ENCODE measurements at places on chromosomes 7 and 10. TPM values are rescaled to one million over a fixed set of nuclear protein-coding genes. Genes with fewer than 3 reads are reported as not detected.

DNA sequence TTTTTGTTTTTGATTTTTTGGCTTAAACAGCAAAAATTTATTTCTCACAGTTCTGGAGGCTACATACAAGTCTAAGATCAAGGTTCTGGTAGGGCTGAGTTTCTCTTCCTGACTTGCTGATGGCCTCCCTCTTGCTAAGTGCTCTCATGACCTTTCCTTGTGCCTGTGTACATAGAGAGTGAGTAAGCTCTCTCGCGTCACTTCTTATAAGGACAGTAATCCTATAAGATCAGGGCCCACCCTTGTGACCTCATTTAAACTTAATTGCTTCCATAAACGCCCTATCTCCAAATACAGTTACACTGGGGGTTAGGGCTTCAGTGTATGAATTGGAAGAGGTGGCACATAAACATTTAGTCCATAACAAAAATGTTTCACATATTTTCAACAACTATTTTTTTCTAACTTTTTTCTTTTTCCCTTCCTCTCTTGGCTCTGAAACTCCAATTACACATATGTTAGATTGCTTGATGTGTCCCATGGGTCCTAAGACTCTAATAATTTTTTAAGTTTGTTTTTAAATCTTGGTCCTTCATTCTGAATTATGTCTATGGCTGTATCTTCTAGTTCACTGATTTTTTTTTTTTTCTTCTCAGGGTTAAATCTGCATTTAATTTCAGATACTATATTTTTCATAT is 149.8 kb downstream of the HBP1 start:
- no peak overlapping the region for H3K4me3 ChIP-seq
- H3K27me3 ChIP-seq: no peaks in the 10 kb centered on the region
- no peaks in the 10 kb centered on the region for H3K36me3 ChIP-seq
- no peak overlapping the region for H3K27ac ChIP-seq

- no peaks in the 10 kb centered on the region for H3K4me1 ChIP-seq
- no peak for DNase-seq
- no peaks in the 10 kb centered on the region for H3K27me3 ChIP-seq
- no peak overlapping the region for H3K4me3 ChIP-seq
Observed at GRCh38 chr10:60910543-60910942, 33.4 kb downstream of the RHOBTB1 start.

The HDAC9 gene
- total RNA-seq: 6.0 TPM

DNA sequence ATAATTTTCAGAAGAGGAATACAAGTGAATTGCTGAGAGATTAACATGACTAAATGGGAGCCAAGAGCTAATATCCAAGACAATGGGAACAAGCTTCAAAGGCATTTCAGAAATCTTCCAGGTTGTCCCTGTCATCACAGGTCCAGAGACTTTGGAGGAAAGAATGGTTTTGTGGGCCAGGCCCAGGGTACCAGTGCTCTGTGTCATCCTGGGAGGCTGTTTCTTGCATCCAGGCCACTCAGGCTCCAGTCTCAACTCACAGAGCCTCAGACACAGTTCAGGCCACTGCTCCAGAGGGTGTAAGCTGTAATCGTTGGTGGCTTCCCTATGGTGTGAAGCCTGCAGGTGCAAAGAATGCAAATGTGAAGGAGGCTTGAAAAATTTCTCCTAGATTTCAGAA is 170.4 kb upstream of the NRG3 start:
- DNase-seq: no peak
- no peaks in the 10 kb centered on the region for H3K27me3 ChIP-seq
- no peaks in the 10 kb centered on the region for H3K4me1 ChIP-seq
- H3K36me3 ChIP-seq: no peaks in the 10 kb centered on the region

DNA sequence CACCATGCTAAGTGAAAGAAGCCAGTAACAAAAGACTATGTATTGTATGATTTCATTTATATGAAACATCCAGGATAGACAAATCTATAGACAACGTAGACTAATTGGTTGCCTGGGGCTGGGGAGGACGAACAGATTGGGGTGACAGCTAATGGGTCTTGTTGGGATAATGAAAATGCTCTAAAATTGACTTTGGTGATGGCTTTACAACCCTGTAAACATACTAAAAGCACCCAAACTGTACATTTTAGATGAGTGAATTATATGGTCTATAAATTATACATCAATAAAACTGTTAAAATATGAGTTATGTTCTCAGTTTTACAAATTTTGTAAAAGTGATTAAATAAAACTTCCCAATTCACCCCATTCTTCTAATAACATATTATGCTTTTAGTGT is 261.5 kb downstream of the ELMO1 start:
- no peaks in the 10 kb centered on the region for H3K27me3 ChIP-seq
- no peak overlapping the region for H3K4me3 ChIP-seq
- peaks cover 3% of the 10 kb centered on the region for H3K36me3 ChIP-seq
- DNase-seq: no peak
- H3K4me1 ChIP-seq: no peaks in the 10 kb centered on the region

DNA sequence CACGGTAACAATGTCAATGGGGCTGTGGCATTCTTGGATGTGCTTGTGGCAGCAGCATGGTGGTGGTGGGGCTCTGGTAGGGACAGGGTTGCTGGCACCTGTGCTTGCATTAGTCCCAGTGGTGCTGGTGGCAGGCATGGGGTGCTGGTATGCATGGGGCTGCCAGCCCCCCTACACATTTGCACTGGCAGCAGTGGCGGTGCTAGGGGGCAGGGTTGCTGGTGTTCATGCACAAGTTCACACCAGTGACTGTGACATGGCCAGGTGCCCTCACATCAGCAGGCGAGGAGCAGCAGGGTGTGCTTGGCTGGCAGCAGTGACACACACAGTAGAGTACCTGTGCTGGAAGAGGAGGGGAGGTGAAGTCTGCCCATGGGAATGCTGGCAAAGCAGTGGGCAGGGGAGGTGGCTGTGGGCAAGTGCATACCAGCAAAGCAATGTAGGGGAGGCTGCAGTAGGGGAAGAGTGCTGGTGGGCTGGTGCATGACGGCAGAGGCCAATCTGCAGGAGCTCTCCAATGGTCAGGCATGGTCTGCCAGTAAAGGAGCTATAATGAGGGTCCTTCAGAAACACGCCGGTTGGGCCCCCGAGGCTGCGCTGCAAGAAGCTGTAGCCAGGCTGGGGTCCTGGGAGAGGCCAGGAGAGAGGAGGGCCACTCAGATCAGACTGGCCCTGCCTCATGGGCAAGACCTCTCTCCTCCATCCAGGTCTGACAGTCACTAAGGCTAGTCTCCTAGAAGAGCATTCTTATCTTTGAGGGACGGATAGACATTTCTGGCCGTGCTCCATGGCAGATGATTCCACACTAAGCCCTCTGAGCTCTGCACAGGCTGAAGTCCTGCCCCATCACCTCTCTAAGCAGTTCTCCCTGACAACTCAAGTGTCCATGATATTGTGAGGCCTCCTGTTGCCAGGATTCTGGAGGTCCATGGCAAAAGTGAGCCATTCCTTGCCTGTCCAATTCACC is 406.4 kb downstream of the SEMA3D start:
- no peak overlapping the region for H3K4me3 ChIP-seq
- H3K4me1 ChIP-seq: no peaks in the 10 kb centered on the region
- H3K27me3 ChIP-seq: no peaks in the 10 kb centered on the region

The SORCS1 gene
- 0.53 TPM for total RNA-seq

The IQUB gene
- not detected for total RNA-seq

The GRM8 gene
- total RNA-seq: not detected

GRCh38 chr10:128337860-128338378 is 211.7 kb upstream of the MKI67 start:
- no peaks in the 10 kb centered on the region for H3K36me3 ChIP-seq
- no peak overlapping the region for H3K4me3 ChIP-seq
- no peaks in the 10 kb centered on the region for H3K4me1 ChIP-seq

DNA sequence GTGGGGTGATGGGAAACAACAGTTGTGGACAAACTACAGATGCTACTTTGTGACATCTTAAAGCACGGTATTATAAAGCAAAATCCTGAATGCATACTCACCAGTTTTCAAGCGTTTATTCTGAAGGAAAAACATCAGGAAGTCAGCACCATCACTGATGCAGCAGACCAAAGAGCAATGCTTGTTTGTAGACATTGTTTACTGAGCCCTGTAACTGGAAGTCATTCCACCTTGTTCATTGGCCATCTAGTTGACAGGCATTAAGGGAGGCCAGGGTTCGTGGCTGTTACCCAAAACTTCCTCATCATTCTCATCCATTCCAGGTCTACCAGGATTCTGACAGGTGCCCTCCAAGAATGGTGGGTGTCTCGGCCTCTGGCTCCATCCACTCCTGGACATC is 55.3 kb upstream of the FAM204A start:
- no peaks in the 10 kb centered on the region for H3K36me3 ChIP-seq
- H3K4me3 ChIP-seq: no peak overlapping the region
- H3K27ac ChIP-seq: no peak overlapping the region

GRCh38 chr10:29951441-29951931 is 107.9 kb downstream of the JCAD start:
- H3K27ac ChIP-seq: no peak overlapping the region
- H3K36me3 ChIP-seq: no peaks in the 10 kb centered on the region
- no peaks in the 10 kb centered on the region for H3K4me1 ChIP-seq

DNA sequence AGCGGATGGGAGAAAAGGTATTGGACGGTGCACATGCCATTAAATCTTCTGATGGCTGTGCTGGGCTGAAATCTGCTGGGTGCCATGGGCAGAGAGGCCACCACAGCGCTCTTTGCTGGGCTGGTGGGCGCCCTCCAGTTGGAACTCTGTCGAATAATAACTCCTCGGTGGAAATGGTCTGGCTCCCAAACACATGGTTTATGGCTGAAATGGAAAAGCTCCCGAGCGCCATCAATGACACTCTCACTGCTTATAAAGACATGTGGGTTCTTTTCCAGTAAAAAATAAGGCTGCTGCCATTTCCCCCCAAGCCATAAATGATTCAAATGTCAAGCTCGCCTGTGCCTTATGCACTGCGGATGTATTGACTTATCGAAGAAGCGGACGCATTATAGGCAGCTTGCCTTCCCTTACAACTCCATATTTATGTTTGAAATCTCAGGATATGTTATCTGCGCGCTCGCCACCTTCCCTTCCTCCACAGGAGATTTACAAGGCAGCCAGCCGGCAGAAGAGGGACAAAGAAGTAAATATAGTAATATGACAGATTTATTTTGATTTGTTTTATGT is 239.0 kb upstream of the MKI67 start:
- no peaks in the 10 kb centered on the region for H3K4me1 ChIP-seq
- no peak for DNase-seq
- no peaks in the 10 kb centered on the region for H3K36me3 ChIP-seq
- no peak overlapping the region for H3K27ac ChIP-seq

DNA sequence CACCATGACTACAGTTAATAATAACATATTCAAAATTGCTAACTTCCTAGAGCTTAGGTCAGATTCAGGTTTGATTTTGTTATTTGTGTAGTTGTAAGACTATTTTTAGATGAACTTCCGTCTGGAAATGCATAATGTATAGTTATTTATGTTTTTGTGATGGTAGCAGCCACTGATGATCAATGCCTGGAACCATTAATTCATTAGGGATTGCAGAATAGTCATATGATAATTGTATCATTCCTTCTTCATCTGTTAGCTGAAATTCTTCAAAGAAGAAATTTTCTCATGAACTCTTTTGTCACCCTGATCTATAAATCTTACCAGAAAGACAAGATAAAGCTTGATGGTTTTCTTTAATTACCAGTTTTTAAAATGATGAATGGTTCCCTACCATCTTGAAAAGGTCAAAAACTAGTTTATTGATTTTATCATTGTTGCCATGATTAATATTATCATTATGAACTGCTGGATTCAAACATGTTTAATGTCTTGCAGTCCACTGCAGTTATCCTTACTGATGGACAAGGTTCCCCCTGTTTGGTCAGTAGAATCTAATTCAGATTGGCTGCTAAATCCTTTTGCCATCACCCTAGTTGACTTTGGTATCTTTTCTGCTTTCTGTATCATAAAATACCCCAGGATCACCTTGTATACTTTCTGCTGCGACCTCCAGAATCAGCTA is 433.3 kb downstream of the GPAM start:
- H3K27ac ChIP-seq: no peak overlapping the region
- H3K36me3 ChIP-seq: no peaks in the 10 kb centered on the region
- no peaks in the 10 kb centered on the region for H3K27me3 ChIP-seq

The PNLIPRP2 gene
- 140 TPM for total RNA-seq

- H3K27me3 ChIP-seq: no peaks in the 10 kb centered on the region
- H3K4me1 ChIP-seq: peaks cover 41% of the 10 kb centered on the region
- H3K36me3 ChIP-seq: no peaks in the 10 kb centered on the region
Observed at GRCh38 chr10:88386821-88387773, 196.0 kb downstream of the RNLS start.

GRCh38 chr10:34674176-34674575 is 140.9 kb downstream of the PARD3 start:
- H3K27ac ChIP-seq: no peak overlapping the region
- no peaks in the 10 kb centered on the region for H3K36me3 ChIP-seq
- H3K4me3 ChIP-seq: no peak overlapping the region
- no peaks in the 10 kb centered on the region for H3K27me3 ChIP-seq

The EBF3 gene
- total RNA-seq: 1.5 TPM

The GJD4 gene
- total RNA-seq: not detected

The TFEC gene
- total RNA-seq: 13.5 TPM

GRCh38 chr7:47332213-47332612 is 249.7 kb downstream of the TNS3 start:
- peaks cover 25% of the 10 kb centered on the region for H3K36me3 ChIP-seq
- no peaks in the 10 kb centered on the region for H3K27me3 ChIP-seq
- no peak overlapping the region for H3K27ac ChIP-seq
- H3K4me3 ChIP-seq: no peak overlapping the region

DNA sequence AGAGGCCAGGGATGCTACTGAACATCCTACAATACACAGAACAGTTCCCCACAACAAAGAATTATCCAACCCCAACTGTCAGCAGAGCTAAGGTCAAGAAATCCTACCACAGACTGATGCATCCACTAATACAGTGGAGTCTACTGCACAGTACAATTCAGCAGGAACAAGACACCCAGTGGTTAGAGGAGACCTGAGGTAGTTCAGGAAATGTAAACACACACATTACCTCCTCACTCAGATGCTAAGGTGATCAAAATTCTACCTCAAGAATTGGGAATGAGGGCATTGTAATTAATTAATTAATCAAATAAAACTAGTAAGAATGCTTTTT is 91.4 kb downstream of the ZFAND4 start:
- peaks cover 13% of the 10 kb centered on the region for H3K4me1 ChIP-seq
- no peaks in the 10 kb centered on the region for H3K36me3 ChIP-seq
- peak overlapping the region; percentile 47 for H3K27ac ChIP-seq
- no peaks in the 10 kb centered on the region for H3K27me3 ChIP-seq
- no peak for DNase-seq

GRCh38 chr7:149010451-149010850 is 17.9 kb downstream of the PDIA4 start:
- H3K4me1 ChIP-seq: no peaks in the 10 kb centered on the region
- no peak overlapping the region for H3K27ac ChIP-seq
- peaks cover 95% of the 10 kb centered on the region for H3K36me3 ChIP-seq
- no peak overlapping the region for H3K4me3 ChIP-seq
- no peaks in the 10 kb centered on the region for H3K27me3 ChIP-seq

The NRBF2 gene
- 14.5 TPM for total RNA-seq
